ENCODE measurements at places on chromosomes 2 and 18.

DNA sequence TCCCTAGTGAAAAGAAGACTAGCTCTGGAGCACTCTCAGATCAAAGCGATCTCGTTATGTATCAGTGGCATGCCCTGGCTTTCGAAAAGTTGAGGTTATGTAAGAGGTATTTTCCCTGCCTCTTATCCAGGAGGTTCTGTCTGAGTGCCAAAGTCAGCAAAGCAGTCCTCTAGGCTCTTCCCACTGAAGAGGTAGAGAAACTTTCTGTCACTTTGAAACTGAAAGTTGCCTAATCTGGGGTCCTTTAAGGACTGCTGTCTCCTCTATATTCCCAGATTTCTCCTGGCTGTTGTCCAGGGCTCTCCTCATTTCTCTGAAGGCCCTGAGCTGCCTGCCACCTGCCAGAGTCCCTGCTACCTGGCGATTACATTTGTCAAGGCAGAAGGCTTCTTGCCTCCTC is 96.3 kb downstream of the B3GNT2 start:
- no peak for DNase-seq

GRCh38 chr2:171810422-171811244 is 83.4 kb downstream of the SLC25A12 start:
- no peak for DNase-seq

DNA sequence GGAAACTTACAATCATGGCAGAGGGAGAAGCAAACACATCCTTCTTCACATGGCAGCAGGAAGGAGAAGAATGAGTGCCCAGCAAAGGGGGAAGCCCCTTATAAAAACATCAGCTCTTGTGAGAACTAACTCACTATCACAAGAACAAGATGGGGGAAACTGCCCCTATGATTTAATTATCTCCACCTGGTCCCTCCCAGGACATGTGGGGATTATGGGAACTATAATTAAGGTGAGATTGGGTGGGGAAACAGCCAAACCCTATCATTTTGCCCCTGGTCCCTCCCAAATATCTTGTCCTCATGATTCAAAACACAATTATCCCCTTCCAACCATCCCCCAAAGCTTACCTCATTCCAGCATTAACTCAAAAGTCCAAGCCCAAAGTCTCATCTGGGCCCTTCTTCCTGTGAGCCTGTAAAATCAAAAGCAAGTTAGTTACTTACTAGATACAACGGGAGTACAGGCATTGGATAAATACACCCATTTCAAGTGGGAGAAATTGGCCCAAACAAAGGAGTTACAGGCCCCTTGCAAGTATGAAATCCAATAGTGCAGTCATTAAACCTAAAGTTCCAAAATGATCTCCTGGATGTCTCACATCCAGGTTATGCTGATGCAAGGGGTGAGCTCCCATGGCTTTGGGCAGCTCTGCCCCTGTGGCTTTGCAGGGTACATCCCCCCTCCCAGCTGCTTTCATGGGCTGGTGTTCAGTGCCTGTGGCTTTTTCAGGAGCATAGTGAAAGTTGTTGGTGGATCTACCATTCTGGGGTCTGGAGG is 122.3 kb downstream of the MYCN start:
- DNase-seq, result no peak

DNA sequence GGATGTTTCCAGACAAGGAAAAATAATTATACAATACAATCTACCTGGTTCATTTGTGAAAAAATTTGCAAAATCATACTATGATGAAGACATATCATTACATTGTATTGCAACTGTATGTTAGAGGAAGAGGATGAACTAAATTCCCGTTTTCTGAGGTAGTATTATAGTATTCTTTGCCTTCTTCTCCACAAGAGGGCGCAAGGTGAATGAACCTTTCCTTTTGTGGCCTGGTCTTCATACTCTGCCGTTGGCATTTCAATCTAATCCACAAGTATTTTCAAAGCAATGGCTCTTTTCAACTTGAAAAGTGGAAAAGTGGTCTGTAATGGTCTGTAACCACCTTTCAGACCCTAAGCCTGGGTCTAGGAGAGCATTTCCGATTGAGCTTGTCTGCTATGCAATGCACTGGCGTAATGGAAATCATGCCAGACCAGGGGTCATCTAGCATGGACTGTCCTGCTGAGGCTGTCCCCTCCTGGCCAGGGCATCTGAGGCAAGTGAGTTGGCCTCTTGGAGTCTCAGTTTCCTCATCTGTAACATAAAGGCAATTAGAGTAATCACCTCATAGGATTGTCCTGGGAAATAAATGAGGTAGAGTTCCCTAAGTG is 30.8 kb upstream of the ZNF396 start:
- peak; percentile 42 for DNase-seq

DNA sequence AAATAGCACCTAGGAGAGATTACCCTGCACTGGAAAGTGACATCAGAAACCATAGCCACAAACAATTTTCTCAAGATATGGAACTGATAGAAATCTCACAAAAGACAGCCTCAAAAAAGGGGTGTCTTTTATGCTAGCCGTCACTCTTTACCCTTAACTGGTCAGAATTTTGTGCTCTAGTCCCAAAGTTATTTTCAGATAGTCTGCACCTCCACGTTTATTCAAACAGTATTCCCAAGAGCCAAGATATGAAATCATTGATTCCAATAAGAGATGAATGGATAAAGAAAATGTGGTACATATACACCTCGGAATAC is 23.5 kb upstream of the PMAIP1 start:
- no peak for DNase-seq

DNA sequence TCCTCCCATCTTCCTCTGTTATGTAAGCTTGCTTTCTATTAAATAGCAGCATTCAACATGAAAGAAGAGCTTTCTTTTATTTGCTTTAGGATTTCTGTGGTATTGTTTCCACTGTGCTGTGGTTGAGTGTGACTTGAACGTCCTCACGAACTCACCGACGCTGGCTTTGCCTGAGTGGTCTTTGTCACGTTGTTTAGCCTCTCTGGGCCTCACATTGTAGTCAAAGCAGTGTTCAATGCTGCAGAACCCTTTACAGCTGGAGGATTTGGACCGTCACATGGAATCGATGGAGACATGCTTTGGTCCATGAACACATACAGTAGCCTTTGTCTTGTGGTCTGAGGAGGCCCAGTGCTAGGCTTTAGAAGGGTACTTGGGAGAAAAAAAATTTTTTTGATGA is 66.3 kb downstream of the TANC1 start:
- no peak for DNase-seq

GRCh38 chr2:12304564-12305171 is 412.1 kb upstream of the TRIB2 start:
- DNase-seq, result no peak

- DNase-seq, result no peak
Observed at GRCh38 chr18:2948038-2948437, 64.9 kb downstream of the LPIN2 start.

DNA sequence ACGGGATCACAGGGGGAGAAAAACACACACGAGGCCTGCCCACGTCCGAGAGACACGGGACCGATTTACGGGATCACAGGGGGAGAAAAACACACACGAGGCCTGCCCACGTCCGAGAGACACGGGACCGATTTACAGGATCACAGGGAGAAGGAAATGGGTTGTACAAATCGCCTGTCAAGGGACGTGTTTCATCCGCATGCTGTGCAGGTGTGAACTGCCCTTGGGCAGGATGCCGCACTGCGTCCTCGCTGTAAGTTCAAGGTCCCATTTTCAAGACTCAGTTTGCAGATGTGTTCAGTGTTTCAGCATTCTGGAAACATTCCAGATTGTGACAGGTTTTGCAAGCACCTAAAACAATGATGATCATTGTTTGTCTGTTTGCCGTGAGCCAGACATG is 2.3 kb upstream of the KCNG2 start:
- DNase-seq, result no peak
